ENCODE measurements at places on chromosomes 2 and 18. TPM values are rescaled to one million over a fixed set of nuclear protein-coding genes. Genes with fewer than 3 reads are reported as not detected.

RAMP1 gene
- total RNA-seq = 0.53 TPM

XDH gene
- total RNA-seq = not detected

HTR2B gene
- total RNA-seq = not detected

NHEJ1 gene
- 26.5 TPM for total RNA-seq

RAB31 gene
- total RNA-seq = 1.8 TPM

L3MBTL4 gene
- total RNA-seq = 0.42 TPM

- DNase-seq = no peak
Observed at GRCh38 chr2:134737671-134738070, 18.9 kb upstream of the TMEM163 start.

DNA sequence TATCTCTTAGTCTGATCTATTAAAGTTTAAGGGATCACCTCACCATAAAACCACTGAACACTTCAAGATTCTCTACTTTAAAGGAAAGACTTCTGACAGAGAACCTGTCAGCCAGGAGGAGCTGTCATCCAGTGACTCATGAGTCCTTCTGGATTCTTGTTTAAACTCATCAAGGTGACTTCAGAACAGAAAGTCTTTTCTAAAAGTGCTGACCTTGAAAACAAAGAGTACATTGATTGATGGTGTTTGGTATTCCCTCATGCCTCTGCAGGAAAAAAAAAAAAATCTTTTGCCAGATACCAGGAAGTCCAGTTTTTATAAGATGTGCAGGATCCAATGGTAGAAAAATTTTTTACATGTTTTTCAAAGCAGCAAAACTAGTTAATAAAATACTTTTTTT lies 12.3 kb downstream of the DSG2 start:
- DNase-seq = no peak

DNA sequence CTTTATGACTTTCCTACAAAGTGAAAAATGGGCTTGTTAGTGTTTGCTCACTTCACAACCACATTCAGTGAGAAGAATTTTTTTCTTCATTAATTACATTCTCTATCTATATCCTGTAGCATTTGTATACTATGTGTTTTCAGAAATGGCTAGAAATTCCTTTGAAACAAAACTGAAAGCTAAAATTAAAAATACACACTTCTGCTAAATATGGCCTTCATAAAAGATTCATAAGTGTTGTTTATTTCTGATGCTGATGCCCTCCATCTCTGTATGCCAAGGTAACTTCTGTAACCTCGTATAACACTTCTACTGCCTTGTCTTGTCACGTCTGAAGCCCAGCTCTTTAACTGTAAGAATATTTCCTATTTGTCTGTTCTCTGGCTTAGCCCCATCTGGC lies 59.8 kb downstream of the PMAIP1 start:
- no peak for DNase-seq

GRCh38 chr18:28095041-28095440 lies 81.9 kb downstream of the CDH2 start:
- no peak for DNase-seq

- no peak for DNase-seq
Observed at GRCh38 chr2:54760310-54760709, 36.8 kb downstream of the EML6 start.

DNA sequence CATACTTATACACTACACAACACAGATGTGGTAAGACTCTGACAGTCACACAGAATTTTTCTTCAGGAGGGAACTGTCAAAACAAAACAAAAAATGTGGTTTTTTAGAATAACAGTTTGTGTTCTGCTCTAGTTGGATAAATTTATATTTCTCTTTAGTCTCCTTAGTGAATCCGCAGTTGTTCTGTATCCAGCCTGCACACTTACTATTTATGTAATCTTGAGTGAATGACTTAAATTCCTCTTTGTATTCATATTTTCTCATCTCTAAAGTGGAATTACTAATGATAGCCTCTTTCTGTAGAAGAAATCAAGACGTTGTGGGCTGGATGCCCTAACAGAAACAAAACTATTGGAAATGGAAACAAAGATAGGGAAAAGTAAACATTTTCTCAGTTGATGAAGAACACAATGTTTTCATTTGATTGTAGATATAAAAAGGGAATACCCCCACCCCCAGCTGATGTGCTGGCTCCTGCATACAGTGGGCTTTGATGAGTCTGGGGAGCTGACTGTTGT lies 375.2 kb downstream of the TRIB2 start:
- DNase-seq = no peak

DNA sequence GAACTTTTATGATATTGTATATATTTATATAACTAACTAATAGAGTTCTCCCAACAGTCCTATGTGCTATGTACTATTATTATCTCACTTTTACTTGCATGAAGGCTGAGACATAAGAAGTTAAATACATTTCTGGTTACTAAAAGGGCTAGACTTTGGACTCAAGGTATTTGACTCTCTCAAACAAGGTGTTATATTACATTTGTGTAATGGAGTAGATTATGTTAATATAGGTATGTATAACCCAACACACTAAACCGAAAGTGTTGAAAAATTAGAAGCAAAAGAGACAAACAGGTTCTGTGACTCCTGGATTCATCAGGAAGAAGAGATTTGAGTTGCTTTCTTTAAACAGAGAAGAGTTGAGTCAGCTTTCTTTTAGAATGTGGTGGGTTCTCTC lies 733.6 kb upstream of the ZEB2 start:
- DNase-seq = no peak

DNA sequence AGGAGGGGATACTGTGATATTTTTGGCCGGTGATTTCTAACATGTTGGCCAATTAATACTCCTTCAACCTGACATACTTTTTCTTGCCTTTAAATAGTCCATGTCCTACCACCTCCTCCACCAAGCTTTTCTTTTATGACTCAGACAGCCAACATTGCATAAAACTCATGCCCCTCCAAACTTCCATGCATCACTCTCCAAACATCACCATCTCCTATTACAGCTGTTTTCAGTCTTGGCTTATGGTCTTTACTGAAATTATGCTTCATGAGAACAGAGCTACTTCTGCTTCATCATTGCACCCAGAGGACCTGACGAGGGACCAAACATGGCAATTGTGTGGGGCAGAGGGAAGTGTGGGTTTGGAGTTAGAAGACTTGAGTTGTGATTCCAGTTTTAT lies 305.4 kb downstream of the LPIN1 start:
- no peak for DNase-seq

- no peak for DNase-seq
Observed at GRCh38 chr2:210753386-210753785, 197.0 kb downstream of the CPS1 start.

DNA sequence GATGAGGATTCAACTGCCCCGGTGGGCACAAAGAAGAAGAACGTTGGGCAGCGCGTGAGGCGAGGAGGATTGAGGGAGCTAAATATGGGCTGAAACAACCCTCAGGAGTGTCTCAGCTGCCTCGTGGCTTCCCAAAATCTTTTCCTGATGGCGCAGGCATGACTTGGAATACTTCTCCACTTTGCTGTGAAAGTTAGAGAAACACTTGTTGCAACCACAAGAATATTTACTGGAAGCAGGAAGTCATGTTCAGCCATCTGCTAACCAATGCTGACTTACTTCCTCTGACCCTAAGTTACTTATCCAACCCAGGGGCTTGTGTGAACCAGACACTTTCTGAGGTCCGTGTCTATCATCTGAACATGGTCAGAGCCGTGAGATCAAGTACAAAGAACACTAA lies 148.8 kb downstream of the ARL4C start:
- no peak for DNase-seq

GRCh38 chr2:26463244-26464192 lies 14.4 kb downstream of the OTOF start:
- no peak for DNase-seq

DNA sequence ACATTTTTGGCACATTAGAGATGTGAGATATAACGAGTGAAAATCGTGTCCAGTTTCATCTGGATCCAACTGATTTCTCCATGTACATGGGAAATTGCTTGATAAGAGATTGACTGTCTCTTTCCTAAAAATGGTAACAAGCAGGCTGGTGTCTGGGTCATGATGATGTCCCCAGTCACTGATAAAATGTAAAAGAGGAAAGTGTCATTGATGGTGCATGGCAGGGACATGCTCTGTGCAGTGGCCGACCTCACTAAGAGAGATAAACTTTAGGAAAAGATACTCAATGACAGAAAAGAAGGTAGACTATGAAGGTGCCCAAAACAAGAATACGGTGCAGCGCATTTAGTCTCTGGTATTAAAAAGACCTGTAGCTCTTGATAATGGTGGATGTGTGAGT lies 1517.5 kb downstream of the RPIA start:
- DNase-seq = no peak

- DNase-seq = no peak
Observed at GRCh38 chr2:79630060-79630459, 117.2 kb downstream of the CTNNA2 start.

DNA sequence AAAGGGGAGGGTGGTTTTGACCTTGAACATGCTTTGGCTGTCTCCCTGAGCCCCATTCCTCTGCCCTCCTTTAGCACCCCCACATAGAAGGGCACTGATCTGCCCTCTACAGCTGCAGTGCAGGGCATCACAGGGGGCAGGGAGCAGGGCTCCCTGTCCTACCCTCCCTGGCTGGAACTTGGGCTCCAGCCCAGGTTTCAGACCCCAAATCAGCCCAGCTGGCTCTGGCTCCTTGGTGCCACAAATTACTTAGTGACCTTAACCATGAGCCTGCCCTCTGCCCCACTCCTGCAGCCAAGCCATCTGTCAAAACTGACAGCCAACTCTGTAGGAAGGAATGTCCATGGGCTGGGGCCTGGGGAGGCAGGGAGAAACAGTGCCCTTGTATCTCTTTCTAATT lies 105.6 kb downstream of the MAPK4 start:
- DNase-seq = no peak

DNA sequence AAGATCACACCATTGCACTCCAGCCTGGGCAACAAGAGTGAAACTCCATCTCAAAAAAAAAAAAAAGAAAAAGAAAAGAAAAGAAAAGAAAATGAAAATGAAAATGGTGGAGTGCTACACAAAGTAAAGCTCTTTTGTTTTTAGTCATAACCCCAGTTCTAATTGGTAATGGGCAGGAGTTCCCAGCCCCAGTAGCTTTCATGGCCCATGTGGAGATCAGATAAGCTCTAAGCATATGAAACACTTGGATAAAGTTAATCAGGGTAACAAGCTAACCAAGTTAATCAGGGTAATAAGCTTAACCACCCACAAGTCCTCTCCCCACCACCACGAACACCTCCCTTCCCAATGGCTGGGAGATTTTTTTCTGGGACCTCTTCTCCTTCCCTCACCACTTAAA lies 240.8 kb downstream of the BCL11A start:
- no peak for DNase-seq

- DNase-seq = no peak
Observed at GRCh38 chr2:127607399-127607908, 38.5 kb upstream of the GPR17 start.
